Vagina (tissue), 2 donors: ENCODE measurements at places on chromosomes 4 and X.

GRCh38 chr4:47104986-47105385, 73.6 kb downstream of the GABRB1 start:
- DNase-seq: no peak

GRCh38 chr4:71538528-71538927, 199.7 kb downstream of the SLC4A4 start:
- no peak for DNase-seq

DNA sequence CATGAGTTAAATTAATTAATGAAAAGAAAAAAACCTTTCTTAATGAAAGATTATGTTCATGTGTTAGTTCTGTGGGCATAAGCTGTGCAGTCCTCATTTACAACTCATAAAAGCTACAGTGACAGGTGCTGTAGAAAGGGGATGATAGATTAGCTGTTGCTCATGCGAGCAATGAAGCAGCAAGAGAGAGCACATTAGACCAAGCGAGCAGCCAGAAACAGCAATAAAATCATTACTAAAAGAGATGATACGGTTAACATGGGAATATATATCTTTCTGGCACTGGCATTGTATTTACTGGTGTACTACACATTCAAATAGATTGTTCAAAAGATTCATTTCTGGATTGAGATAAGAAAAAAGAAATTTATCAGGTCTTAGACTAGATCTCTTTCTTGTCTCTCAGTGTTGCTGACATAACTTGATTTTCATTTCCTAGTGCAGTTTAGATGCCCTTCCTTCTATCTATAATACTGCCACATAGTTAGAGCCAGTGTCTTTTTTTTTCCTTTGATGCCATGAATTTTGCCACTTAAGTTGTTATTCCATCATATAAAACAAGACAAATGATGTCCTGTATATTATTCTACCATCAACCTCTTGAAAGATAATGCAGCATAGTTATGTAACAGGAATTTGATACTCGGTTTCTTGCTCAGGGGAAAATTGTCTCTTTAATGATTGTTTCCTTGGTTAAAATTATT, 164.6 kb downstream of the BANK1 start:
- no peak for DNase-seq

GRCh38 chr4:120830204-120830603, 92.3 kb downstream of the PRDM5 start:
- DNase-seq: no peak

- DNase-seq: no peak
These were observed 39.0 kb downstream of the GUCY1A1 start for GRCh38 chr4:155705664-155706063.

DNA sequence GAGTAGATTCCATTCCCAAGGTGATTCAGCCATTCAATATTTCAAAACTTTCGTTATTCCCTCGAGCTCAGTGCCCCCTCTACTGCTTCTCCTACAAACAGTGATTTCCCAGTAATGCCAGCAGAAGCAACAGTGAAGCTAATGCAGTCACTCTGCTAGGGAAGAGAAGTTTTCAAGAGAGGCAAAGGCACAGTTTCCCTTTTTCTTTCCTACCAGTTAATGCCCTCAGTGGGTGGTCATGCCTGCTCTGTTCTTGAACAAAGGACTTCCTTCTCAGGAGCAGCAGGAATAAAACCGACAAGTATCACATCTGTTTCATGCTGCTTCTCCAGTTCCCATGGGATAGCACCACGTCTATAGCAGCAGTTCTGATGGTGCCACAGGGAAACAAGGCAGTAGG, 317.2 kb downstream of the TENM3 start:
- DNase-seq: no peak

- DNase-seq: no peak
These were observed 535.5 kb downstream of the MID1IP1 start for GRCh38 chrX:39336671-39337311.

DNA sequence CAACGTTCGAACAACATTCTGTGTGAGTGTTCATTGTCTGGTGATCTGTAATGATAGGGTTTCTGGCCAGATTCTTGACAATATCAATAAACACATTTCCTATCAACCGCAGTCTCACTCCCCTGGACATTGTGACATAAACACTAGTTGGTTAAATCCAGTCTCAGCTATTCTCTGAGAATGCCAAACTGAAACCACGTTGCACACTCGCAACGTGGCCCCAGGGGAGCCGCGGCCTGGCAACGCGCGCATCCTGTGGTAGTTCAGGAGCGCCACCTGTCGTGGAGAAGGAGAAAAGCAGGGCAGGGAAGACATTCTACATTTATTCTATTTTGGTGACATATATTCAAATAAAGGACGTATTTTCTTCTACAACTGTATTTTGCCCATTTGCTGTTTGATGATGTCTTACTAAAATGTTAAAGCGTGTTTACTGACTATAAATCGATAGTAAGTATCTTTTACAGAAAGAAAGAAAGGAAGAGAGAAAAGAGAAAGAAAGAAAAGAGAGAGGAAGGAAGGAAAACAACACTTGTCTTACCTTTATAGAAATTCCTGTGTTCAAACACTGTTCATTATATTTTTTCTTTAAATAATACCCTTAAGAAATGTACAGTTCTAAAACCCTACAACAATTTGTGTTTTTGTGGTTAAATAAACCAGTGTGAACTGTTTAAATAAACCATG, 738.3 kb upstream of the FRG1 start:
- no peak for DNase-seq

DNA sequence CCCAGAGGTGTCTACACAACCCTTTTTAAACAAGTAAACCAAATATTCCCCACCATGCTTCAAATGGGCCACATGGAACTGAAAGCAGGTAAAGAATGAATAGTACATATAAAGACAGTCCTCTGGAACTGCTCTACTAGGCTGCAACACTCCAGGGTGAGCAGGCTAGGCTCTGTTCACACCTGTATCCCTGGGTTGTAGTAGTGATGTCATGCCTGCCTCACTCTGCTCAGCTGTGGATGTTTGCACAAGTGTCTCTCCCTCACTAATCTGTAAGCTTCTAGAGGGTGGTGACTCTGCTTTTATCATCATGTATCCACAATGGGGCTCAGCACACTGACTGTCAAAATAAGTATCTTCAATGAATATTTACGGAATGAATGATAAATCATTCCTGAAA, 20.4 kb downstream of the LEF1 start:
- no peak for DNase-seq

- DNase-seq: no peak
These were observed 86.1 kb downstream of the CPE start for GRCh38 chr4:165464813-165465381.

DNA sequence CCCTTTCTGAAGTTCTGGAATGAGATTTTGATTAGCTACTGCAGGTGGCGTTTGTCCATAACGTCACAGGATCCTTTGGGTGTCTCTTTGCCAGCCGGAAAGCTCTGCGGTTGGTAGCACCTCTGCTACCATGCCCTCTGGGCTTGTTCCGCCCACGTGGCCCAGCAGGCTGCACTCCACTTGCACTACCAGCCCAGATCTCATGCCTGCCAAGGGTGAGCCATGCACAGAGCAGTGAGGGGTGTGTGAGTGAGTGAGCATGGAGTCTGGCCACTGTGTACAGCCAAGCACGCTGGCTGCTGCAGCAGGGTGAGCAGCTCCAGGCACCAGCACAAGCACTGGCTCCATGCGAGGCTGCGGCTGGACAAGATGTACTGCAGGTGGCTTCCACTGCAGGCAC, 6.6 kb upstream of the HNRNPD start:
- DNase-seq: no peak

DNA sequence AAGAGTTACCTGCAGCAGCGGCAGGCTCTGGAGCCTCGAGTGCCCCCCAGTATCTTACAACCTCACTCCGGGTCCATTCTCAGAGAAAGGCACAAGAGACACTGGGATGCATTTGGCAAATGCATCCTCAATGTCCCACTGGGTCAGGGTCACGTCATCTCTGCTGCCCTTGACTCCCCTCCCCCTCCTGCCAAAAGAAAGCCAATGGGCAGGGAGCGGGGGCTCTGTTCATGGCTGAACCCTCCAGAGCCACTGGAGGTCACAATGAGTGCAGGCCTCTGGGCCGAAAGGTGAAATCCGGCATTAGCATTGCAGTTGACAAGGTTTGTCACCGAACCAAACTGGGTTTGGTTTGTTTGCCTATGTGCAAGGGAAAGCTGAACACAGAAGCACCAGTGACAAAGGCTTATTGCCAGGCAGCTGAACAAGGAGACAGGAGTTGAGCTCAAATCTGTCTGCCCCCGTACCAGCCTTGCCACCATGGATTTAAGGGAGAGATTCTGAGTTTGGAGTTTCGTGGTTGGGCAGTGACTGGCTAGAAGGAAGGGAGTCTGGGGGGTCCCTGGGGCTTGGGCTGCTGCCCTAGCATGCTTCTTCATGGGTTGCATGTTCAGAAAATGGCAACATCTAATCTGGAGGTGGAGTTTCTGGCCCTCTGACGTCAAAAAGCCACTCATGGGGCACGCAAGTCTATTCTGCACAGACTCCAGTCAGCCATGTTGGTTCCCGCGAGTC, 64.3 kb downstream of the HTRA3 start:
- no peak for DNase-seq

- no peak for DNase-seq
These were observed 269.6 kb downstream of the GBA3 start for GRCh38 chr4:22962295-22962694.

GRCh38 chrX:135476378-135476777, 44.1 kb upstream of the INTS6L start:
- DNase-seq: no peak

DNA sequence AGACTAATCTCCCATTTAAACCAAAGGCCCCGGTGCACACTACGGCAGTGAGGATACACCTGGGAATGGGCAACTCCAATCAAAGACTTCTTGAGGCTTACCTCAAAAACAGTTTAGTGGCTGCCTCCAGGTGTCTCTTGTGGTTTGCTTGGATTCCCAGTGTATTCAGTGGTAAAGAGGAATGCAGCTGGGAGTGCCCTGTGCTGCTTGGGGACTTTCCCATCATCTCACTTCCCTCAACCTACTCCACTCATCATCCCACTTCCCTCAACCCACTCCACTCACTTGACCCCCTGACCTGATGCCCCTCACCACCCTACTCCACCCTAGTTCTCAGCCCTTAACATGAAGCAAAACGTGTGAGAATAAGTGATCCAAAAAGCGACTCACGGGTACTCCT, 177.3 kb upstream of the ETNPPL start:
- no peak for DNase-seq

DNA sequence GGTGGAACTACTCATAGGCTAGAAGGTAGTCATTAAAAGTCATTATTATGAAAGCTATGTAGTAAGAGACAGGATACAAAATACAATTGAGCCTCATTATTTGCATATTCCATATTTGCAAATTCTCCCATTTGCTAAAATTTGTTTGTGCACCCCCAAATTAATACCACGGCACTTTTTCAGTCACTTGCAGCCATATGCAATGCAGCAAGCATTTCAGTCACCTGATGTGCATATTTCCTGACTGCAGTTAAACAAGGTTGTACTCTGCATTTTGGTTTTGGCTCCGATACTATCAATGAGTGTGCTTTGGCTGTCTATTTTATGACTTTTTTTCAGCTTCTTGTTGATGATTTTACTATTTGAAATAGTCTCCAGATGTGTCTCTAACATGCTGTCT, 62.9 kb downstream of the ZNF330 start:
- DNase-seq: no peak

DNA sequence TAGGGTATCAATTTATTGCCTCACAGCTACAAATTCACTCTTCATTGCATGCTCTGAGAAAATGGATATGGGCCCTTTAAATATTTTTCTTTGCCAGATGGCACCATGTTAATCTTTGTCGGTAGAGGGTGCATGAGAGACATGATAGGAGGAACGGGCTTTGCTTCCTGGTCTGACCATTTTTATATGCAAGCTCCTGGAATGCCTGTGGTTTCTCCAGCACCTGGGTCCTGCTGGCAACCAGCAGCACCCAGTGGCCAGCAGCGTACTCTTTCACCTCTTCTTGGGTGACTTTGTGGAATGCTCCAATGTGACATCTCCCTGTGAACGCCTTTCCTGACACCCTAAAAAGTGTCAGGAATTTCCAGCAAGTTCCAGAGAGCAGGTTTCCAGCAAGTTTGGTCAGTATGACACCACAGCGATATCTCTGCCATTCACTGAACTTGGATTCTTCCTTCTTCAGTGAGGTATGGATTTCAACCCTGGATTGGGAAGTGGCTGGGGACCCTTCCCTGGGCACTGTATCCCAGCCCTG, 140.3 kb upstream of the PGRMC2 start:
- no peak for DNase-seq

DNA sequence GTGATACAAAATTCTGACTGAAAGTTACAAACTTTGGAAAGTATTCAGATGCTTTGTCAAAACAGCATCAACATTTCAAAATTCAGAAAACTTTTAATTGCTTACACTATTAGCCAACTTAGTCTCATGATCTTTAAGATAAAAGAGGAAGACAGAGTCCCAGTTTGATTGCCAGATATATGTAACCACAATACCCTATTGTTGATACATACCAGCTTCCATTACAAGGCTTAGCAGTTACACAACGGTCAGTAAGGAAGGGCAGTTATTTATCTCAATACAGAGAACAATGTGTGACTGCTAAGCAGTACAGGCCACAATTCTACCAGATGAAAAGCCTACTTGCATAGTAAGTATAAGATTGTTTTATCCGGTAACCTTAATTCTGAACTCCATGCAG, 138.4 kb downstream of the SPANXN3 start:
- DNase-seq: no peak

- DNase-seq: no peak
These were observed 29.9 kb upstream of the HTRA3 start for GRCh38 chr4:8239661-8240060.

GRCh38 chrX:118974088-118974907, at the start of gene LONRF3:
LONRF3 (plus strand) TSS chrX:118974618; CDS start chrX:118974781, 163 bp downstream.
- peak; percentile 72 for DNase-seq

DNA sequence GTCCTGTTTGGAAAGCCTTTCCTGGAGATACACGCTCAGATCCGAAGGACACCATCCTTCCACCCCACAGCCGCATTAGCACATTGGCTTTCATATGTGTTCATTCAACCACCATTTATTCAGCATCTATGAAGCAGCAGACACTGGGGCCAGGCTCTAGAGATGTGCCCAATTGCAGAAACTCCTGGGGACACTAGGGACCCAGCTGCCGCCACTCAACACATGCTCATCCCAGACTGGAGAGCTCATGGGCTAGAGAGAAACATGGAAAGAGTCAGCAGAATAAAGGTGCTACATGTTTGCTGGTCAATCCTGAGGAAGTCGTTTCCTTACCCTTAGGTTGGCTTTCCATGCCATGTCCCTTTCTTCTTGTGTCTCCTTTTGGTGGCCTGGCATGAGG, 7.6 kb downstream of the CTAG1A start:
- DNase-seq: no peak

- DNase-seq: no peak
These were observed 197.1 kb upstream of the FGF13 start for GRCh38 chrX:138908577-138908976.
